ENCODE measurements at places on chromosomes 16 and 17.

- DNase-seq: no peak
Measured at GRCh38 chr16:84434800-84435199, 66.5 kb downstream of the ATP2C2 start.

GRCh38 chr16:86455116-86455515 lies 55.2 kb upstream of the FOXF1 start:
- no peak for DNase-seq

DNA sequence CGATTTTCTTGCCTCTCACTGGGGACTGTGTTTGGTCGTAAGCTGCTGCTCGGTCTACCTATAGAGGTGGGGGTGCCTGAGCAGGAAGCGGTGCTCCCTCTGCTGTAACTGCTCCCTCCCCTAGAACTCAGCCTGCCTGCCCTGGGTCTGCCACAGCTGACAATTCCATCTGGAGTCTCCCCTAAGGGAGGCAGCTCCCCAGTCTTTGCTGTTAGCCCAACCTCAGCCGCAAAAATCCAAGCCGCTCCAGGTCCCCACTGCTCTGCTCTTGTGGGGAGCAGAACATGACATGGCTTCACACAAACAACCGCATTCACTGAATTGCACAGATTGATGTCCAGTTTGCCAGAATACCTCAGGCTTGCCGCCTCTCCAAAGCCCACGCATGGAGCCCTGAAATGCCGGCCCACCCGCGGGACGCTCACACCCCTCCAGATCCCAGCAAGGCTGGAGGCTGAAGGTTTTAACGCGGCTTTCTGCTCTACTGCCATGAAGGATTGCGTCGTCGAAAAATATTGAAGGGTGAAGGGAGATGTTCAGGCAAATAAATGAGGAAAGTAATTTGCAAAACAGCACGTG lies 221.5 kb upstream of the FOXF1 start:
- DNase-seq: no peak

GRCh38 chr16:65574326-65574966 lies 452.6 kb upstream of the CDH11 start:
- no peak for DNase-seq

- no peak for DNase-seq
Measured at GRCh38 chr17:82561429-82562035, 42.0 kb downstream of the FOXK2 start.

- peak; percentile 64 for DNase-seq
Measured at GRCh38 chr16:57266531-57267260, 17.8 kb downstream of the PLLP start.

DNA sequence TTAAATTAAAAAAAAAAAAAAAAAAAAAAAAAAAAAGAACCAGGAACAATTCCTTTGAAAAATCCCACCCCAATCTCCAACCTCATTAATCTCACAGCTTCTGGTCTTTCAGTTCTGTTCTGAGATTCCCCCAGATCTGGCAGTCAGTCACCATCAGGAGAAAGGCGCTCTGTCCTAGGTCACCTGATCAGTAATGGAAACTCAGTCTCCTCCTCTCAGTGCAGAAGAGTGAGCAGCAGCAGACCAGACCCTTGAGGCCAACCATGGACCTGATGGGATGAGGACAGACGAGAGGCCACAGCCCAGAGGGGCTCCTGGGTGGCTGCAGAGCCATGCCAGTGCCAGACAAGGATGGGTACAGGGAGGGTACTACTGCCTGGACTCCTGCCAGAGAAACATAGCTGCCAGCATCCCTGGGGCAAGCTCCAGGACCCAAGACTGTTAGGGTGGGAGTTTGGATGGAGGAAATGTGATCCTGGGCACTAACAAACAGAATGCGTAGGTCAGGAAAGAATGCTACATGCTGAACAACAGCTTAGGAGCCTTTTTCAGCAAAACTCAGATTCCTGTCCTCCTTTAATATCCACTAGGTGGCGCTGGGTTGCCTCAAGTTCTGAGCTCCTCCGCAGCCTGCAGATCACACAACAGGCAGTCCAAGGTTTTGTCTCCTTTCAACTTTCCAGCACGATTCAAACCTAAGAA lies 28.7 kb downstream of the MPG start:
- peak; percentile 69 for DNase-seq

DNA sequence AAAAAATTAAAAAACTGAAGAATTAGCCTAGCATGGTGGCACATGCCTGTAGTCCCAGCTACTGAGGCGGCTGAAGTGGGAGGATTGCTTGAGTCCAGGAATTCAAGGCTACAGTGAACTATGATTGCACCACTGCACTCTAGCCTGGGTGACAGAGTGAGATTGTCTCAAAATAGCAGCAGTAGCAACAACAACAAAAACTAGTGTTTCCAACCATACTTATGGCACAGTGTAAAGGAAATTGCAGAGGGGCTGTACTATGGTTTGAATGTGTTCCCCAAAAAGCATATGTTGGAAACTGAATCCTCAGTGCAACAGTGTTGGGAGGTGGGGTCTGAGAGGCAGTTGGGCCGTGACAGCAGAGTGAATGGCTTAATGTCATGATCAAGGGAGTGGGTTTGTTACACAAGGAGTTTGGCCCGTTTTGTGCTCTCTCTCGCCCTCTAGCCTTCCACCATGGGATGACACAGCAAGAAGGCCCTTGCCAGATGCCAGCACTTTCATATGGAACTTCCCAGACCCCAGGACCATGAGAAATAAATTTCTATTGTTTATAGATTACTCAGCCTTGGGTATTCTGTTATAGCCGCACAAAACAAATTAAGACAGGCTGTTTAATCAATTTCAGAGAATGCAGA lies 70.0 kb downstream of the PGS1 start:
- no peak for DNase-seq

DNA sequence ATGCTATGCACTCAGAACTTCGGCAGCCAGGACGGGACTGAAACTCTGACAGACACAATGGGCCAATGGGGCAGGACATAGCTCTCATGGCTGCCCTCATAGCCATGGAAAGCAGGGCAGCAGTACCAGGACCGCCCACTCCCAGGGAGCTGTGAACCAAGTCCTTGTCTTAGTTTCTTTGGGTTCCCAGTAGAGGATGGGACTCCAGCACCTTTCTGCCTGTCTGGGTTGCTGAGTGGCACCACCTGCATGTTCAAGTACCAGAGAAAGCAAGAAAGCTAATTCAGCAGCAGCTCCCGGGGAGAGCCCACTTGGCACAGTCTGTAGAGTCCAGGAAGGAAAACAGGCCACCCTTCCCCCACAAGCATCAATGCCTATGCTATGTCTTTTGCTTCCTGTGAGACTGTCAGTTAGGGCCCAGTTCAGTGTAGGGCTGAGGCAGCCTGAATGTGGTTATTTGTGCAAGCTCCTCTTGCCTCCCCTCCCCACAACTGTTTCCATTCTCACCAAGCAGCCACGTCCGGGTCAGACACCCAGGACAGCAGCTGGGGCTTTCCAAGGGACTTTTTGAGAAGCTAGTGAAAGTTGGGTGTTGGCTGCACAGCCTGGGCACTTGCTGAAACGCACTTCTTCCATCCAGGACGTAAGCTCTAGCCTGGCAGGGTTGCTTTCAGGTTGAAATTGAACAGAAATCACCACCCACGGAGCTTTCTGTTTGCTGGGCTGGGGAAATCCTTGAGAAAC lies 7.8 kb downstream of the SUPT4H1 start:
- DNase-seq: peak; percentile 90

- DNase-seq: no peak
Measured at GRCh38 chr17:32240750-32241149, 24.9 kb upstream of the RHBDL3 start.

- no peak for DNase-seq
Measured at GRCh38 chr16:49610983-49611382, 237.4 kb downstream of the C16orf78 start.

GRCh38 chr16:73016488-73016830 lies 31.5 kb downstream of the ZFHX3 start:
- DNase-seq: no peak

GRCh38 chr17:28093999-28094716 lies 51.7 kb downstream of the NLK start:
- DNase-seq: no peak

- DNase-seq: no peak
Measured at GRCh38 chr16:65895906-65896305, 470.6 kb upstream of the CDH5 start.

- peak; percentile 22 for DNase-seq
Measured at GRCh38 chr17:59845595-59846393, 46.9 kb downstream of the TUBD1 start.

DNA sequence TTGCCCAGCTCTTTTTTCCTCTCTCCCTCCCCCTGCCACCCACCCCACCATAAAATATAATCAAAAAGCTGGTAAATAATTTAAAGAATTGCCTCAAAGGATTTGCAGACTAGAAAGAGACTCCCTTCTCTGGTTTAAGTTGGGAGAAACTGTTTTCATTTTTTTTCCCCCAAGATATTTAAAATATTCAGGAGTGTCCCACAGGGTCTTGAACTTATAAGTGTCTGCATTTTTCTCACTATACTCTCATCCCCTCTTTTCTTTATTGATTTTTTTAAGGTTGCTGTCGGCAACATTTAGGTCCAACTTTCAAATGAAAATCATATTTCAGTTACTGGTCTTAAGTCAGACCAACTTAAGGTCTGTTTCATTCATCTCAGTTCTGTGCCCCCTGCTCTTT lies 210.2 kb downstream of the MSI2 start:
- DNase-seq: no peak

DNA sequence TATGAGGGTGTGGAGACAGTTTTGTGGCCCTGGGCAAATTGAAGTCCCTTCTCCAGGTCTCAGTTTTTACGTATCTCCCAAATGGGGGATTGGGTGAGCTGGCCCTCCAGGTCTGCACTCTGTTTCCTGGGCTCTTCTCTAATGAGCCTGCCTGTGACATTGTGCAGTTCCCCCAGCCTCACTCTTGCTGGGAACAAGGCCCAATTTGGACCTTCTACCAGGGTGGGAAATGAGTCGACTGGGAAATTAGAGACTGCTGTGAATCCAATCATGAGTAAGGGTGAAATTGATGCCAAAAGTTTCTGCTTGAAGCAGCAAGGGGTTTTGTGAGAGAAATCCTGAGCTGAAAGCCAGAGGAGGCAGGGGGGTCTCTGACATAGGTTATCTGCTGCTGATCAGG lies 71.5 kb upstream of the KSR1 start:
- no peak for DNase-seq

DNA sequence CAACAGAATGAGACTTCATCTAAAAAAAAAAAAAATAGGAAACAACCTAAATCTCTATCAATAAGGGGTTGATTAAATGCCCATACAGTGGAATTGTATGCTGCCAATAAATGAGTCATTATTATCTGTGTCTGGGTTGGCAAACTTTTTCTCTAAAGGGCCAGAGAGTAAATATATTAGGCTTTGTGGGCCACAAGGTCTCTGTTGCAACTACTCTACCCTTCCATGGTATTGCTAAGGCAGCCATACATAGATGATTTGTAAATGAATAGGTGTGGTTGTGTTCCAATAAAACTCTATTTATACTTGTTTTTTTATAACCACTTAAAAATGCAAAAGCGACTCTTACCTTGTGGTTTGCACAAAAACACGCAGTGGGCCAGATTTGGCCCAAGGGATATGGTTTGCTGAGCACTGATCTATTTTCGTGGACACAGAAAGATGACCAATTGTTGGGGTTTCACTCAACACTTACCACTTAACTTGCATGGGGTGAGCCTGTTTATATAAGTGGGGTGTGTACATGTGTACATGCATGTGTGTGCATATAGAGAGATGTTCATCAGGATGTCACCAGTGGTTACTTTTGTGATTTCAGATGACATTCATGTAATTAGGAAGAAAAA lies 12.4 kb upstream of the IL4R start:
- DNase-seq: no peak

DNA sequence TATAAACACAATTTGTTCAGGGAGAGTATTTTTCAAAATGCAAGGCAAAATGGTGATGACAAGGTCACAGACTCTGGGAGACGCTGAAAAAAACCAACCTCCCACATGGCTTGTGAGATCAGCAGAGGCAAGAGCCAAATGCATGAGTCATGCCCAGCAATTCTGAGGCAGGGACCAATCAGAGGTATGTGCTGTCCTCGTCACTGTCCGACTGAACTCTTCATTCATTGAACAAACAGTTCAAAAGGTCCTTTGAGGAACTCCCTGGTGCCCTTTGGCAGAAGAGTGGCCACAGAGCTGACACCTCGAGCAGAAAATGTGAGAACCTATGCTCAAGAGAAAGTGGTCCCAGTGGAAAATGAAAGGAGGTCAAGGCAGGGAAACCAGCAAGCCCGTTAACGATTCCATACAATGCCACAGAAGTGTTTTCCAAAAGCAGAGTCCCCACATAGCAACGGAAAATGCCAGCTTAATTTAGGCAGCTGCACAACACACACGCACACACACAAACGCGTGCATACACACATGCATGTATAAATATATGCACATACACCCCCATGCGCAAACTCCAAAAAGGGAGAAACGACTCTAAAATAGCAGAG lies 50.9 kb downstream of the CDH11 start:
- no peak for DNase-seq

- no peak for DNase-seq
Measured at GRCh38 chr16:66324815-66325515, 41.5 kb upstream of the CDH5 start.

GRCh38 chr17:34755981-34756636 lies 176.7 kb downstream of the TMEM132E start:
- no peak for DNase-seq

DNA sequence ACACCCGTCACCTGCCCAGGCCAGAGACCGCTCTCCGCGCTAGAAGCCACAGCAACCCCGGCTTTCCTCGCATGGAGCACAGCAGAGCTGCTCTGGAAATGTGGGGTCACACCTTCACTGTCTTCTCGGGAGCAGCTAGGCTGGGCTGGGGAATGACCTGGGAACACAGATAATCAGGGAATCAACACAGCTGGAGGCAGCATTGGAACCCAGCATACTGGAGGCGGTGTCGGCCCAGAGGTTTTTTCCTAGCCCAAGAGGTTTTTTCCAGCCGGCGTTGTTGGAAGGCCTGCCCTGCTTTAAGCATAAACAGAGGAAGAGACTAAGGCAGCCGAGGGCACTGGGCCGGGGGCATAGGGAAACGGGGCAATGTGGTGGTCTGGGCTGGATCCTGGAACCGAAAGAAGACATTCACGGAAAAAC lies 791 bp upstream of the PLD6 start:
- DNase-seq: no peak

DNA sequence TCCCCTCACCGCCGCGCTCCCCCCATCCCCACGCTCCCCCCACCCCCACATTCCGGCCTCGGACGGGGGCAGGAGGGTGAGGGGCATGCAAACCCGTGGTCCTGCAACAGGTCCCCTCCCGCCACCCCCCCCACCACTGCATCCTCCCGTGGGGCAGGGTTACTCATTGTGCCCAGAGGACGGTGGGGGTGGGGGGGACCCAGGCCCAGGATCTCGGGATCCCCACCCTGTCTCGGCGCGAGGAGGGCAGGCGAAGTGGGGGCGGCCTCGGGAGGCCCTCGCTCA lies 8.5 kb downstream of the SLC22A31 start:
- DNase-seq: no peak

GRCh38 chr17:64186171-64187092 lies 56.5 kb upstream of the ERN1 start:
- DNase-seq: no peak
